Muscle of leg (tissue), 16 donors: ENCODE measurements at places on chromosomes 12 and 14. TPM values are rescaled to one million over a fixed set of nuclear protein-coding genes. Genes with fewer than 3 reads are reported as not detected.
A peak's percentile ranks its signal among the peaks of the same experiment; 100 is the strongest.

MIP gene
- not detected for total RNA-seq

MLH3 gene
- 40.9 TPM for total RNA-seq

GRCh38 chr12:24899503-24900075, 49.3 kb downstream of the BCAT1 start:
- peaks cover 11% of the 10 kb centered on the region for H3K4me1 ChIP-seq
- H3K4me3 ChIP-seq: no peak overlapping the region
- peaks cover 5% of the 10 kb centered on the region for H3K27me3 ChIP-seq
- H3K36me3 ChIP-seq: peaks cover 3% of the 10 kb centered on the region

DNA sequence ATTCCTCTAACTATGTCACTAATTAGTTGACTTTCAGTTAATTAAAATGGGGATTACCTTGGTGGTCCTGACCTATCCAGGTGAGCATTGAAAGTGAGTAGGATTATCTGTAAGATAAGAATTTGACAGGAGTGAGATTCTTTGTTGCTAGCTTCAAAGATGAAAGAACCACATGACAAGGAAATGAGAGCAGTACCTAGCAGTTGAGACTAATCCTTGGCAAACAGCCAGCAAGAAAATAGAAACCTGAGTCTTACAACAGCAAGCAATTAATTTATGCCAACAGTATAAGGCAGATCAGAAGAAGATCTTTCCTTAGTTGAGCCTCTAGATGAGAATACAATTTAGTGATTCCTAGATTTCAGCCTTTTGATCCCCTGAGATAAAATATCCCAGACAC, 1058.4 kb downstream of the LRFN5 start:
- peak; percentile 1 for DNase-seq
- H3K36me3 ChIP-seq: no peaks in the 10 kb centered on the region
- no peak overlapping the region for H3K27ac ChIP-seq
- no peak overlapping the region for H3K4me3 ChIP-seq
- H3K27me3 ChIP-seq: no peaks in the 10 kb centered on the region

DNA sequence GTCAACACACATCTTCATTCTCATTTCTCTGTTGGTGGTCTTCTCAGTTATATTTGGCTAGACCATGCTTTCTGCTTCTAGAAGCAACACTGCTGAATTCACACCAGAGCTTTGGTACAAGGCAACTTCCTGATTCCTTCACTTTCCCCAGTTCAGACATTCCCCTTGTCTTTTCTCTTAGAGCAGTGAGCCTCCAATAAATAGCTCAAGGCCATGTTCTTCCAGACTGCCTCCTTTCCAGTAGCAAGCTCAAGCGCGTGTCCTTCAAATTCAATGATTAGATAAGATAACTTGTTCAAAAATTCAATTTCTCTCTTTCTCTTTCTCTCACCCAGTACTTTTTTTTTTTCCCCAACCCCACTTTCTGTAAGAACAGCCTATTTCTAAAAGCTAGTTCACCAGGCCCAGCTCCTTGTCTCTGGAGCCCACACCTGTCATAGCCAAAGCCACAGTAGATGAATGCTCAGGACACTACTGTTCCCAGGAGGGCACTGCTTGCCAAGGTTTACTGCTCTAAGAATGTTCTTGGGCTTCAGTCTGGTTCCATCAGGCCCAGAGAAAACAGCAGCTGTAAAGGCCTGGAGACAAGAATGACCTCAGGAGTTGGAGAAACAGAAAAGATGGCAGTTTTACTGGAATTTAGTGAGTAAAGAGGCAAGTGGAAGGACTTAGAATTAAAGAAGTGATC, 17.7 kb downstream of the TBK1 start:
- no peaks in the 10 kb centered on the region for H3K27me3 ChIP-seq
- peak overlapping the region; percentile 55 for H3K27ac ChIP-seq
- H3K36me3 ChIP-seq: peaks cover 21% of the 10 kb centered on the region
- no peak overlapping the region for H3K4me3 ChIP-seq
- H3K4me1 ChIP-seq: peaks cover 10% of the 10 kb centered on the region
